ENCODE measurements at places on chromosomes 12 and 14.

- DNase-seq = no peak
These were observed 338.1 kb upstream of the TMEM132C start for GRCh38 chr12:127928615-127929571.

DNA sequence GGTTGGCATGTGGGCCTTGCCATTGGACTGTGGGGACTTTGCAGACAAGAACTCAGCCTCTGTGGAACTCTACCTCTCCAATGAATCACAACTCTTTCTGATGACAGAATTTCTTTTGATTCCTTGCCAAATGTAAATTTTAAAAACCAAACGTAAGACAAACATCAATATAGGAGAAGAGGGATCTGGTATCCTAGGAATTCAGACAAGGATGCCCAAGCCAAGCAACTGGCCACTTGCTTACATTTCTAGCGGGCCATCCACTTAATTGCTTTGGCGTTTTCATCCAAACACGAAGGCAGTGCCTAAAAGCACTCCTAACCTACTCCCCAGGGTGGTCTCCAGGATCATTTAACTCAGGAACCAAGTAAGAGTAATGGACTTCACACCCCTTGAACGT, 23.4 kb upstream of the RAB35 start:
- DNase-seq = no peak

GRCh38 chr14:35159742-35160409, 37.5 kb downstream of the PRORP start:
- peak; percentile 88 for DNase-seq

- no peak for DNase-seq
These were observed 35.7 kb upstream of the ACTN1 start for GRCh38 chr14:69014829-69015259.

GRCh38 chr14:93693914-93694313, 94.4 kb downstream of the PRIMA1 start:
- DNase-seq = no peak

GRCh38 chr12:122081697-122082221, 3.2 kb downstream of the MLXIP start:
- no peak for DNase-seq

GRCh38 chr14:83172363-83172762, 1638.7 kb upstream of the SEL1L start:
- DNase-seq = no peak

DNA sequence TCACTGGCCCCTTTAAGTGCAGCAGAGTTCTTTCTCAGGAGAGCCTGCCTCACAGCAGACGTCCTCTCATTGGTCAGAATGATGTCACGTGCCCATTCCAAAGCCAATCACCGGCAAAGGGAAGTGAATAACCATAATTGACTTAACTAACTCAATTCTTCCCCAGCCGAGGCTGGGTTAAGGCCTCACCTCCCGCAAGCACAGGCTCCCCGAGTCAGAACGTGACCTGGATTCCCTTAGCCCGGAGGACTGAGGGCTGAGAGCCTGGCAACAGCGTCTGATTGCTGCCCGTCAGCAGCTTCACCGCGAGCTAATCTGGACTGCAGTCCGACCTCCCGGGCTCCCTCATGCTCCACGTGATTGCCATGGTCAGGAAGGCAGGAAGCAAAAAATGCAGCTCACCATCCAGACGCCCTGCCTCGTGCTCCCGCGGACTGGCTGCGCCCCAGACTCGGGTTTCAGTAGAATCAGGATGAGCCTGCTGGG, 92.1 kb upstream of the FZD10 start:
- peak; percentile 59 for DNase-seq

- DNase-seq = no peak
These were observed 19.4 kb downstream of the NCKAP5L start for GRCh38 chr12:49808686-49809380.

- peak; percentile 65 for DNase-seq
These were observed 266.4 kb upstream of the CAND1 start for GRCh38 chr12:67002720-67003119.

GRCh38 chr14:86310148-86310547, 780.2 kb downstream of the FLRT2 start:
- no peak for DNase-seq

DNA sequence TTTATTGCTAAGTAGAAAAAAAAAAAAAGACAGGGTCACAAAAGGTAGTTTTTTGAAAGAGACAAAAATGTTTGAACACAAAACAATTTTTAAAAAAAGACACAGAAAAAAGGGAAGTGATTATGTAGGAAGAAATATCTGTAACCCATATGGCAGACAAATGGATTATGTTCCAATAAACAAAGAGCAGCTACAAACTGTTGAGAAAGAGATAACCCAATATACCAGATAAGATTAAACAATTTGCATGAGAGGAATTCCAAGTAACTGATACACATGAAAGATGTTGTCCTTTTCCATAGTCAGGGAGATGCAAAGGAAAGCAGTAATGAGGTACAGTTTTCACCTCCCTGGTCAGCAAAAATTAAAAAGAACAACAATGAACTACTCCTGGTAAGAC, 44.9 kb downstream of the PTPRR start:
- DNase-seq = no peak

- no peak for DNase-seq
These were observed 24.3 kb downstream of the NCKAP5L start for GRCh38 chr12:49803693-49804450.

DNA sequence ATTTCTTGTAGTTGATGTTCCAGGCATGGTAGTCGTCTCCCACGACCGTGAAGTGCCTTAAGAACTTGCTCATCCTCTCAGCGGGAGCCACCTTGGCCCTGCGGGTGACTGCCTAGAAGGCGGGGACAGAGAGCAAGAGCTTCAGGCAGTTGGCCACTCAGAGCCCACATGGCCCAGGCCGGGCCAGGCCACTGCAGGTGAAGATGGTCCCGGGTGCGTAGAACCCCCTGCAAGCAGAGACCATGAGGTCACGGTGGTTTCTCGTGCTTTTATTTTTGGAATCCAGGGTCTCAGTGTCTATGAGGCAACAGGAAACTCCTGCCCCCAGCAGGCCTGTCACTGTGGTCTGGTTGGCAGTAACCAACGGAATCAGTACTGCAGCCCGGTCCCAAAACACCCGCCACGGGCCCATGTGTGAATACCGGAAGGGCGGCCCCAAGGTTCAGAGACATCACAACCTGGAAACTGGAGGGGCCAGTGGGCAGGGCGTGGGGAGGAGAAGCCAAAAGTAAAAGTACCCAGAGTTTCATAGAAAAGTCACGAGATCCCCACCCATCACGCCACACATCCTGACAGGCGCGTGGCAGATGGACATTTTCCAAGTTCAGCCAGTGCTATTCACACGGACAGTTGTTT, 27.5 kb downstream of the HVCN1 start:
- no peak for DNase-seq

GRCh38 chr14:74195623-74196022, 43.6 kb upstream of the VSX2 start:
- DNase-seq = no peak

DNA sequence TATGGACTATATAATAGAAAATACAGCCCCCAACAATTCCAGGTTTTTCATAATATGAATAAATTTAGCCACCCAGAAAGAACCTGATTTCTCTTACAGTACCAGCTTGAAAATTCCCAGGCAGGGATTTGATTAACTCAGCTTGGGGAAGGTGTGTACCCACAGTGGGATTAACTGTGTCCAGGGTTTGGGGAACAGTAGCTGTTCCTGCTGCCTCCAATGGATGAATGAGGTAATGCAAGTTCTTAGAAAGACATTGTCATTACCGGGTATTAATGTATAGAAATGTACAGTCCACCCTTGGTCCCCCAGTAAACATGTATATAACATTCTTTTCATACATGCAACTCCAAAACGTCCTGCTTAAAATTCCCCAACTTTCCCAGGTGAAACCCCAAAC, 115.6 kb downstream of the LRIG3 start:
- no peak for DNase-seq

DNA sequence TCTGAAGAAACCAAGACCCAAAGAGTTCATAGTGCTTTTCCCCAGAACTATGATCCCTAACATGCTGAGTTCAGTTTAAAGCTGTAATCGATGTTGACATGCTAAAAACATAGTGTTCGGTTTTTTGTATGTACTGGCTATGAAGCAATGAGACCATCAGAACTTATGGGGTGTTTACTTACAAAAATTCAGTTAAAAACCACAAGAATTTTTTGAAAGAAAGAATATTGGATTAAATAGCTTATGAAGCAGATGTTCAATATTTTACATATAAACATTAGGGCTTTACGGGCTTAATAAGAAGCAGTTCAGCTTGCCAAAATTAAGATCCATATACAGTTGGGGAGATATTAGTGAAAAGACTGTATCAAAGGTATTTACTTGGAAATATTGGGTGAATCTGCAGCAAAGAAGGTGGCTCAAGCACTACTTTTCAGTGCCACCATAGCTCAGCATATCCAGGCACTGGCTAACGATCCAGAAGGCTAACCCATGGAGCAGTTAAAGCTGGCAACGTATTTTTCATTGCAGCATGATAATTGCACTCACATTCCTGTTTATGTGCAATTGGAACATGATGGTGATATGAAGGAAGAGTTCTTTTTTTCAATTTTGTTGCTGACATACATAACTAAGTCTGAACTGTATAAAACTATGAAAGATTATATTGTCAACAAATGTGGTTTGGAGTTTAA, 125.9 kb downstream of the EFCAB11 start:
- DNase-seq = no peak

GRCh38 chr12:121955258-121956237, 37.2 kb downstream of the CFAP251 start:
- DNase-seq = peak; percentile 13

- peak; percentile 52 for DNase-seq
These were observed 64.5 kb upstream of the STK38L start for GRCh38 chr12:27179400-27180214.

- DNase-seq = no peak
These were observed 31.9 kb downstream of the TSPAN8 start for GRCh38 chr12:71125949-71126348.

DNA sequence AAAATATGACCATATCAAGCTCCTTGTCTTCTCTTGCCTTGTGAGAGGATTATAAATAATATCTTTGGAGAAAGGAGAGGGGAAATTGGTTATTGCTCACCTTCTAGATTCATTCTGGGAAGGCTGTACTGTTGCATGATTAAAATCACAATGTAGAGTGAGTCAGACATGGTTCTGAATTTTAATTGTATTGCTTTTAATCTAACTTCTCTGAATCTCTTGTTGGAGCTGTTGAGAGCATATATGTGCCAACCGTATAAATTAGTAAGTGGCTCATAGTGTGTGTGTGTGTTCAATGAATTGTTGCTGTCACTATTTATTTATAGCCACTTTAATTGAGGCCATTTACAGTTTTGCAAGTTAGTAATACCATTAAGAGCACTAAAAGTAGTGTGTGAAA, 56.1 kb downstream of the KCNJ8 start:
- DNase-seq = no peak

DNA sequence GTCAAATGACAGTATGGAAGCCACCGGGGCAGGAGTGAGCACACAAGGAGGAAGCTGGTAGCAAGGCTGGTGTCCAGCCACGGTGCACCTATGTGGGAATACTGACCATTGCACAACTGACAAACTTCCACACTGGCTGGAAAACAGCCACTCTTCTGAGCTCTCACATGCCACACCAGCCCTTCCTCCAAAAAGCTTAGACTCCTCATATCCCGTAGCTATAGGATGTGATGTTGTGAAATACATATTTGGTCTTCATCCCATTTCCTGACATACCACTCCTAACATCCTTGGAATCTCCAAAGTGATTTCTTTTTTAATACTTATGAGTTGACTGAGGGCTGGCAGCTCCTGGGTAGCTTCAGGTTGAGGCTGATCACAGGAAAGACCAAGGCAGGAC, 103.6 kb downstream of the NTF3 start:
- DNase-seq = no peak

- DNase-seq = peak; percentile 55
These were observed at the start of gene MANSC1 for GRCh38 chr12:12349711-12350665. TSS of gene MANSC1 (minus strand) at chr12:12350242. CDS start at chr12:12343314, 6,928 bp downstream.

DNA sequence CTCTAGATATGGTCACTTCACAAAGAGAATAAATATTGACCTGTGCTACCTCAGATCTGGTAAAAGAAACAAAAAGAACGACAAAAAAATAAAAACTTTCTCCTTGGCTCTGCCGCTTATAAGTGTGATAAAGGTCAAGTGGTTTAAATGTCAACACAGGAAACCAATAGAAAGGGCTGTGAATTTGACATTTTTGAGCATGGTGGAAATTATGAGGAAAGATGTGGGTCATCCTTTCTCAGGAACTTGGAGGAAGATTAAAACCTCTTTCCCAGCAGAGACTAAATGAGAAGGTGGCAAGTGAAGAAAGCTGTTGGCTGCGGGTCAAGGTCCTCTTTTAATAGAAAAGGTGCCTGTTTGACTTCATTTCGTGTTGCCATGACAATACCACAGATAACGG, 28.2 kb downstream of the TESPA1 start:
- DNase-seq = no peak

DNA sequence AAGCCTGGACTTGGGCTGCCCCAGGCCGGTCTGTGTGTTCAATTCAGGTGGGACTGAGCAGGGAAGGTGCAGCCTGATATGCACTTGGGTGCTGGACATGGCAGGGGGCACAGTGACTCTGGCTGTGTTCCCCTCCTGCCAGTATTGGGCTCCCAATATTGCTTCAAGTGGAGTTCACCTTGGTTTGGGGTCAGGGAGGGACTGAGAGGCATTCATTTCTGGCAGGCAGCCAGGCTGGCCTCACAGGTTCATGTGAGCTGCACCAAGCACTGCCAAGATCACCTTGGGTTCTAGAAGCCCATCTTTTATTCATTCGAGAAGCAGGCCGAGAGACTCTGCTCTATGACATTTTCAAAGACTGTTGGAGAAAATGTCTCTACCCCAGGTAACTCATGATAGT, 245.0 kb downstream of the CHST11 start:
- no peak for DNase-seq

DNA sequence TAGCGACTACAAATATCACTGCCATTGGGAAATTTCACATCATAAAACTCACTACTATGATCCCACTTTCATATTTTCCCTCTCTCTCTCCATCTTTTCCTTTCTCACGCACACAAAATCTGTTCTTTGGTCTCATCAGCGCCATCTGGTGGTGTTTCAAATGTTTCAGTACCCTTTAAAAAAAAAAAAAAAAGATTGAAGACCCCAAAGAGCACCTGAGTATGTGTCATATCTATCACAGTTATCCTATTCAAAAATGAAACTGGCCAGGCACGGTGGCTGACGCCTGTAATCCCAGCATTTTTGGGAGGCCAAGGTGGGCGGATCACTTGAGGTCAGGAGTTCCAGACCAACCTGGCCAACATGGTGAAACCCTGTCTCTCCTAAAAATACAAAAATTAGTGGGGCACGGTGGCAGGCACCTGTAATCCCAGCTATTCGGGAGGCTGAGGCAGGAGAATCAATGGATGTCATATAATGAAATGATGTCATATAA, 72.4 kb downstream of the TTC9 start:
- DNase-seq = peak; percentile 61
